Stimulated activated CD8-positive, alpha-beta memory T cell treated with anti-CD3 and anti-CD28 coated beads, Interleukin-4, amount 100 ng/mL, for 48 hours (primary cell): ENCODE measurements at places on chromosomes 11 and 22.
A peak's percentile ranks its signal among the peaks of the same experiment; 100 is the strongest.

DNA sequence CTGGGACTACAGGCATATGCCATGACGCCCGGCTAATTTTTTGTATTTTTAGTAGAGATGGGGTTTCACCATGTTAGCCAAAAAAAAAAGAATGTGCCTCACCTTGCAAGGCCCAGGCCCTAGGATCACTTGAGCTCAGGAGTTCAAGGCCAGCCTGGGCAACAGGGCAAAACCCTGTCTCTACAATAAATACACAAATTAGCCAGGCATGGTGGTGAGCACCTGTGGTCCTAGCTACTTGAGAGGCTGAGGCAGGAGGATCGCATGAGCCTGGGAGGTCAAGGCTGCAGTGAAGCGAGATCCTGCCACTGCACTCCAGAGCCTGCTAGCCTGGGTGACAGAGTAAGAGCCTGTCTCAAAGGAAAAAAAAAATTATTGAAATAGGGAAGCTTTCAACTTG, 8.1 kb upstream of the LDHC start:
- no peak for DNase-seq

- no peak for DNase-seq
Measured at GRCh38 chr22:24436553-24436952, 9.2 kb downstream of the ADORA2A start.

DNA sequence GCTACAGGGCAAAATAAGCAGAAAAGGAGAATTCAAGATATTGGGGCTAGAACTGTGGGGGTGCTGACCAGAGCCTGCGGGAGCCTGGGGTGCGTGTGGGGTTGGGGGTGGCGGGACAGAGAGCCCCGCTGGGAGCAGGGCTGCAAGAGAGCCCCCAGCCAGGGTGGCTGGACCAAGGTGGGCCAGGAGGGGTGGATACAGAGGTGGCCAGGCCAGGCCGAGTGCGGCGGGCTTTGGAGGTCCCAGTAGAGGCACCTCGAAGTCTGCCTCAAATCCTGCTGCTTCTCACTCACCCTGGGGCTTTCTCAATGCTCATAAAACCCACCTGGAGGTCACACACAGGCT, 16.9 kb upstream of the MUC5B start:
- no peak for DNase-seq

- DNase-seq: no peak
Measured at GRCh38 chr11:75276686-75277085, 36.1 kb downstream of the TPBGL start.

- DNase-seq: no peak
Measured at GRCh38 chr11:134481933-134482527, 70.0 kb upstream of the B3GAT1 start.

GRCh38 chr11:118705791-118706545, 26.5 kb upstream of the TREH start:
- DNase-seq: no peak

- no peak for DNase-seq
Measured at GRCh38 chr11:76465701-76466100, 20.9 kb downstream of the EMSY start.

DNA sequence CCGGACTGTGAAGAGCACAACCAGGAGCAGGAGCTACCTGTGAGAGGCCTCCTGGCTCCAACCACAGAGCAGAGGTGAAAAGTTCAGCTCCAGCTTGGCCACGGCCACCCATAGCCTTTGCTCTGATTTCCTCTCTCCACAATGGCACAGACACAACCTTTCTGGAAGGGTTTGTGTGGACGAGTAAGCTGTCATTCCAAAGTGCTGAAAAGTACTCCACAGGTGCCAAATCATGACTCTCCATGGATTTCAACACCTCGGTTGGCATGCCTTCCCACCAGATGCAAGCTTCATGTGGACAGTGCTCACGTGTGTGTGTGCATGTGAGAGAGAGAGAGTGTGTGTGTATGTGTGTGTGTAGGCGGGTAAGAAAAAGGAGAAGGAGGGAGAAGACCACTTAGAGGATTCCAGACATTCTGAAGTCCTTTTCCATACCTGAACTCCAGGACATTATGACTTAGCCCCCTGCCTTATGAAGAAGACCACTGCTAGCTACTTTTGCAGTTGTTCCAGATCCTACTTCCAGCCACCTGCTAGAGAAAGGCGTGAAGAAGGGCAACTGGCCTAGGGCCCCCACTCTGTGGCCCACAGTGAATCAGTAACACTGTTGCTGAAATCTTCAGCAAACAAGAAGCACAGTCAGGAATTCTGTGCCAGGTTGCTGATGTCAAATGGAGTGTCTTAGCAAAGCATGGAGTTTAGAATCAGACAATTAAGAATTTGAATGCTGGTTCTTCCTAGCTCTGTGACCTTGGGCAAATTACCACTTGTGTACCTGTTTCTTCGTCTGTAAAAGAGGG, 13.9 kb upstream of the NAV2 start:
- DNase-seq: no peak

DNA sequence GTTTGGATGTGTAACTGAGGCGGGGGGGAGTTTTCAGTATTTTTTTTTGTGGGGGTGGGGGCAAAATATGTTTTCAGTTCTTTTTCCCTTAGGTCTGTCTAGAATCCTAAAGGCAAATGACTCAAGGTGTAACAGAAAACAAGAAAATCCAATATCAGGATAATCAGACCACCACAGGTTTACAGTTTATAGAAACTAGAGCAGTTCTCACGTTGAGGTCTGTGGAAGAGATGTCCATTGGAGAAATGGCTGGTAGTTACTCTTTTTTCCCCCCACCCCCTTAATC, 2.3 kb downstream of the MALAT1 start:
- no peak for DNase-seq

DNA sequence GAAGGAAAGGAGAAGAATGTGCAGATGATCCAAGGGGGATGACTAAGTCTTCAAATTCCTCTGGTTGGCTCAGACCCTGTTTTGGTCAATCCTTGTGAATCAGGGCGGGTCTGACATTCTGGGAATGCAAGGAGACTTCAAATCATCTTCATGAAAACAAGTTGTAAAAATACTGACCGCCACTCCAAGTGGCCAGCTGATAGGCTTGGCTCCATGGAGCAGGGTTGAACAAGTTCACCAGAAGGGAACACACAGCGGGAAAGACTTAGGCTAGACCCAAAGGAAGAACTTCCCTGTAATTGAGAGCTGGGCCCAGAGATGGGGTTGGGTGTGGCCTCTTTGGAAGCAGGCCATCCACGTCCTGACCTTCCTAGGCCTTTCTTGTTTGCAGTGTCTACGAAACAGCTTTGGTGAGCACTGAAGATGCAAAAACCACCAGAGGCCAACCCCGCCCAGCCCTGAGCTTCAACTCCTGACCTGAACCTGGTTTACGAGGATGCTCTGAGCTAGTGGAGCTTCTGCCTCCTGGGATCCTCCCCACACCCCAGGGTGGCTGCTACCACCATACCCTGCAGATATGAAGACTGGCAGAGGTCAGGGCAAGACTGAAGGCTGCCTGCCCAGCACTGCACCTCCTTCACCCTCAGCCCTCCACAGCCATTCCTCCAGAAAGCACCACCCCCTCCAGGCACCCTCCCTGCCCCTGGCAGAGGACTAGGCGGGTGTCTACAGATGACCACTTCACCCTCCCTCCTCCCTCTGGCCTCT, 26.1 kb downstream of the GDPD5 start:
- no peak for DNase-seq

DNA sequence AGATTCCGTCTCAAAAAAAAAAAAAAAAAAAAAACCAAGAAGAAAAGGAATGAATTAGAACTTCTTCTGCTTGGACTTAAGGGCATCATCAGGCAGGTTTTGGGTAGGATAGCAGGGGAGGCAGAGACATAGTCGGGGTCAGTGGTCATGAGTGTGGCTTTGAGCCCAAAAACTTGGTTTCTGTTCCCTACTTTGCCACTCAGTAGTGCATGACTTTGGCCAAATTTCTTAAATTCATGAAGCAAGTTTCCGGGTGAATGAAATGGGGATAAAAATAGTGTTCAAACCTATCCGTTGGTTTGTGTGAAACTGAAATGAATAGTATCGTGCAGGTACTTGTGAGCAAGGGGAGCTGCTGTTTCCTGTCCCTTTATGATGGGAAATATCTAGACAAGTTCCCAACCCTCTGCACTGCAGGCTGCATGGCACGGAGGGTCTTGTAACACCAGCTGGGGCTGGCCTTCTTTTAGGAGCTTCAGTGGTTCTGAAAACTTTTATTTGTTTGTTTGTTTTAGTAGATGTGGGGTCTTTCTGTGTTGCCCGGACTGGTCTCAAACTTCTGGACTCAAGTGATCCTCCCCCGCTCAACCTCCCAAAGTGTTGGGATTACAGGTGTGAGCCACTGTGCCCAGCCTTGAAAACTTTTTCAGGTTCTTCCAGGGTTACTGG, 18.4 kb downstream of the NEAT1 start:
- DNase-seq: peak; percentile 22

DNA sequence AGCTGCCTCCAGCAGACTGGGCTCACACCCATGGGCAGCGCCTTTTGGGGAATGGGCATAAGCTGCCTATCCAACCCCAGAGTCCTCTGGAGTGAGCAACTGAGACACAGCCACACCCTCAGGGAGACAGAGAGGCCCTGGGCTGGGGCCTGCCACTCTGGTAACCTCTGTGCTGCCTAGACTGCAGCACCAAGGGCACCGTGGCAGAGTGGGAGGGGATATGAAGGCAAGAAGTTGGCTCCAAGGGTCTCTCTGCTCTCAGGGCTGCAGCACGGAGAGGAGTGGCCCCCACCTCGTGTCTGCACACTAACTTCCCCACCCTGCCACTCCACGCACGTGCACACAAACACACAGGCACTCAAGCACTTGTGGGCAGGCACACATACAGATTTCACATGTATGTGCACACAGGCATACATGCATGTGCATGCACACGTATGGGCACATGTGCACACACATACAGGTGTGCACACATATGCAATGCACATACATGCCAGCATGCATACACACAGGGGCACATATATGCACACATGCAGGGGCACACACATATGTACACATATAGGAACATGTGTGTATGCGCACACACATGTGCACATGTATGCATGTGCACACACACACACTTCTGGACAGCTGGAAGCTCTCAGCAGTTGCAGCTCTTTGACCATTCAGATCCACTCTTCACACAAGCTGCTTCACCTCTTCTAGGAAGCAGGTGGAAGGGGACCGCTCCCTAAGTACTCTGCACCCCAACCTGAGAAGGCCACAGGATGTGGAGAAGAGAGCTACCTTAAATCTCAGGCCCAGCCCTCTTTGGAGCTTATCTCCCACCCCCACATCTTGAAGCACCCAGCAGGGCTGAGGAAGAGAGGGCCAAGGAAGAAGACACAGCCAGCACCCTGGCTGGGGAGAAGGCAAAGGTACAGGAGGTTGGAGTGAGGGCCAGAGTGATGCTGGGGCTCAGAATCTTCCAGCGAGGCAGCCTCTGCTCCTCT, 4.3 kb downstream of the IGSF9B start:
- DNase-seq: no peak

GRCh38 chr11:124278261-124278660, 22.1 kb downstream of the OR8G5 start:
- DNase-seq: no peak

DNA sequence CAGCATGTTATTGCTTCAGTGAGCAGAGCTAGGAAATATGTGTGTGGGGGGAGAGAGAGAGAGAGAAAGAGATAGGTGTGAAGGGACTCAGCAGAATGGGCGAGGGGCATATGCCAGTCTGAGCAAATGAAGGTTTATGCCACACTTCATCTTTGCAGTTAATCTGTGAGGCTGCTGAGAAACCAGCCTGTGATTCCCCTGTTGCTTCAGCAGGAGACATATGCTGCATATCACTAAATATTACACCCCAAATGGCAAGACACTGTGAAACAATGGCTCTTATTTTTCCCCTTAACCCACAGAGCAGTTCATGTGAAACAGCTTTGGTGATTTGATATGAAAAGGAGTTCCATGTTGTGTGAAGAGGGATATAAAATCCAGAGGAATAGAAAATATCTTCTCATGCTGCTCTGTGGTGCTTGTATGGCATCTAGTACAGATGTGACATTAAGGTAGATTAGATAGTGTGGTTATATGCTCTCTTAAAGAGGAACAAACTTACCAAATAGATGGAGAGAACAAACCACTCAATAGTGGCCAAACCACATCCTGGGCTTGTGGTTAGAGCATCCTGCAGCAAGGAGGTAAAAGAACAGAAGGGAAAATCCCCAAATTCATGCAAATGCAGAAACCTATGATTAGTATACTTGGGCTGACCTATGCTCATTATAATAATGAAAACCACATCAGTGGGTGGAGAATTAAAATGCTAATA, 864.2 kb downstream of the FAM181B start:
- DNase-seq: peak; percentile 87

GRCh38 chr22:37077802-37078448, 26.4 kb downstream of the KCTD17 start:
- DNase-seq: peak; percentile 97

GRCh38 chr11:116962108-116962507, 124.7 kb upstream of the APOA1 start:
- no peak for DNase-seq

GRCh38 chr11:77046060-77046501, 11.9 kb downstream of the B3GNT6 start:
- peak; percentile 78 for DNase-seq

GRCh38 chr11:2402106-2402505, 1.6 kb downstream of the TSSC4 start:
- DNase-seq: no peak

DNA sequence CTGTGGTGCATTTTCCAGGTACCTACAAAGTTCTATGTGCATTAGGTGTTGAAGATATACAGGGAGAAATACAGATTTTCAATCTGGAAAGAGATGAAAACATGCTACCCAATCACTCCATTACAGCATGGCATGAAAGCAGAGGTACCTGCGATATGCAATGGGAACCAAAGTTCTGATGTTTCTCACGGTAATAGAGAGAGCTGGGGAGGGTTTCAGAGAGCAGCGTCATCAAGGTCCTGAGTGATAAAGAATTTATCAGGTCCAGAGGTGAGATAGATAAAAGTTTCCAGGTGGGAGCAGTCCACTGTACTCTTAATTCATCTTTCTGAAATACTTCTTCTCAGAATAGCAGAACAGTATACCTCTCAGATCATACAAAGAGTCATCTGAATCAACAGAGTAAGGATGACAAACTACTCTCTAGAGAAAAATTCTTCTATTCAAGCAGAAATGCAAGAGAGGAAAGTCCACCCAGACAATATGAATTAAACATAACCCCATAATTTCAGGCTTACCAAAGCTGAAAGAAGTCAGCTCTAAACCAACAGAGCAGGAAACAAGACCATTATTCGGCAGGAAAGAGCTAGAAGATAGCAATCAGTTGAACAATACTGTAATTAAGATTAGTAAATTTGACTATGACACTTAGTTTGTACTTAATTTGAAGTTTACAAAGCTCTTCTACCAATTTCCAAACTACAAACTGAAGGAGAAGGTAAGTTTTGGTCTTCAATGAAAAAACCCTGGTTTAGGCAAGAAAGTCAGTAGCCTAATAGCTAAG, 12.8 kb downstream of the CTSC start:
- DNase-seq: no peak

GRCh38 chr11:69121021-69121420, 34.7 kb upstream of the SMIM38 start:
- no peak for DNase-seq

GRCh38 chr11:44033411-44033850, 14.3 kb upstream of the ACCSL start:
- no peak for DNase-seq

DNA sequence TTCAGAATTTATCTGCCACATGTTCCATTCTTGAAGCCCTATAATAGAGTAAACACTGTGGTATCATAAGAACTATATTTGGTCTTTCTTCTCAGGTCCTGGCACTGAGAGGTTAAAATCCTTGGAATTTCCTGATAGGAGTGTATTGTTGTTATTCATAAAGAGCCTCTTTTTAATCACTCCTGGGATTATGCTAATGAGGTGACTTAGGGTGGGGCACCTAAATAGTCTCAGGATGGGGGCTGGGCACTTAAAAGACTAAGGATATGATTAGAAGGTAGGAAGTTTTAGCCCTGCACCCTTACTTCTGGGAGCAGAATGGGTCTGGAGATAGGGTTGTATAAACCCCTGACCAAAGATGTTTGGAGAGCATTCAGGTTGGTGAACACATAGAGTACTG, 755.2 kb upstream of the TENM4 start:
- no peak for DNase-seq
